COR-L47 (cell line): ENCODE measurements at places on chromosomes 5 and 9.

DNA sequence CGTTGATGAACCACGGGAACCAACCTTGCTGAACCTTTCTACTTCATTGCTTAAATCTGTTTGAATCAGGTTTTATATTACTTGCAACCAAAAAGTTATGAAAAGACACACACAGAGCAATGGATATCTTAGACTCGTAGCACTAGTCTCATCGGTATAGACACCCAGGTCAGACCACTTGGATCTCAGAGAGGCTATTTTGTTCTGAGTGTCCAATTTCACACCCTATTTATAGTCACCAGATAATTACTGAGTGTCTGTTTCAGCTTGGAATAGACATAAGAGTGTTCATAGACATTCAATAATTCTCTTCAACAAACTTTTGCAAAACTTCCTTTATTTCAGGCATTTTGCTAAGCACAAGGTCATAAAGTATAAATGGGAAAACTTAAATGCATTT, 145.4 kb upstream of the EGFLAM start:
- DNase-seq = no peak

DNA sequence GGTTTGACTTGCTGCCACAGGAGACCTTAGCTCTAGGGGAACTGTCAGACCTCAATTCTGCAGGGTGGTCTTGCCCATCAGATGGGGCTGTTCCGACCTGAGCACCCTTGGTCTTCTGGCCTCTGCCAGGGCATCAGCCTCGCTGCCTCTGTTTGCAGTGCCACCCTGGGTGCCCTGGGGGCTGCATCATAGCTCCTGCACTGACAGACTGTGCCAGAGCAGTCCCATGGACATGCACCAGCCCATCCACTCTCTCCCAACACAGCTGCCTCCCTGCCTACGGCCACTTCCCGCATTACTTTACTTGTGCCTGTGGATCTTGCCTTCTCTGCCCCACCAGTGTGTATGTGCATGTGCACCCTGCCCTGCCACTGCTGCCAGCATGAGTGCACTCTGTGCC, 884.7 kb upstream of the ARRDC3 start:
- DNase-seq = no peak

DNA sequence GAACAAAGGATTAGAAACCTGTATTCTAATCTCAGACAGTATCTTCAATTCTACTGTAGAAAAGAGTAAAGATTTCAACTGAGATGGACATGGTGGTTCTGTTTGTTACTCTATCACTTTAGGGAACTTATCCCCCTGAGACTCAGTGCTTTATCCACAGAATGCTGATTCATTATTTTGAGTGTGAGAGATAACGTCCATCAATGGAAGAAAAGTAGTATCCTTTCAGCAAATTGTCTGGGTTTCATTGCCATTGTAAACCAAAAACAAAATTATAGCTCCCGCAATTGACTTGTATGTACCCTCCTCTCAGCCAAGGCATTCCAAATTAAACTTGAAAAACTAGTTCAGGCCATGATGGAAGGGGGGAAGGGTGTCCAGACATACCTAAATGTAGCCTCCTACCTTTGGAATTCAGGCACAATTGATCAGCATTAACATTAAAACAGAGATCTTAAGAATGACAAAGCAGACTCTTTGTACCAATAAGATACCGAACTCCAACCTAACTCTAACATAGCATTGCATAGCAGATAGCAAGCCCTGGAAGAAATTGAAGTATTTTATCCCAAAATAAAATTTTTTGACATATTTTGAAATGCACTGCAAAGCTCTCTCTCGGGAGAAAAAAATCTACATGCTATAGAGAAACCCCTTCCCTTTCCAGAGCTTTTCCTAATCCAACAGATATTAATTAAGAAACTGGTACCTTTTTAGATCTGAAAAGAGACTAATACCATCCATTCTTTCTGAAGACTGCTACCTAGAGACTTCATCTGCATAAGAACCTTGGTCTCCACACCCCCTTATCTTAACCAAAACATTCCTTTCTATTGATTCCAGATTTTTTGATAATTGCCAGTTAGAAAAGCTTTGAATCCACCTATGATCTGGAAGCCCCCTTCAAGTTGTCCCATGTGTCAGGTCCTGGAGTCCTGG, 1055.7 kb downstream of the PTPRD start:
- DNase-seq = no peak

DNA sequence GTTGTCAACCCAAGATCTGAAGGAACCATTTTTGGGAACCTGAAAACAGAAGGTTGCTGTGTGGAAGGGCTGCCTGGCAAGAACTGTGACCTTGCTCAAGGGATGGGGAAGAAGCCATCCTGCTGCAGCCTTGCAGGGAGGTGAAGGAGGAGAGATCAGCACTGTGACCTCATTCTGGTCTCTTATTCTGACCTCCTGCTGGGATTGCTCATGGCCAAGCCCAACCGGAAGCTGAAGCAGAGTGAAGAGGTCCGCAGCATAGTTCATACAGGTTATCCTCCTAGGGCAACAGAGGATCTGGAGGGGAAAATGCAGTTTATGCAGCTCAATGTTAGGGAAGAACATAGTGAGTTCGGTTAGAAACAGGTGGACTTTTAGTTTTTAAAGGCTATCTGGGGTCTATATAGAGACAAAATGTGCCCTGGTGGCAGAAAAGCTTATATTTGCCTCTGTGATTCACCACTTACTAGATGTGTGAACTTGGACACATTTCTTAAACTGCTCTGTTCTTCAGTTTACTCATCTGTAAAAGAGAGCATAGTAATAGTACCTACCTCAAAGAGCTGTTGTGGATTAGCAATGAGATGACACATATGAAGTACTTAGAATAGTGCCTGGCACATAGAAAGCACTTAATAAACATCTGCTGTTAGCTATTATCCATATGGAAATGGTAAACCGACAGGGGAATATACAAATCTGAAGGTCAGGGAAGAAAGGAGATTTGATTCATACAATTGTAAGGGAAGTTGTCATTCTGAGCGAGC, 57.9 kb upstream of the BNC2 start:
- DNase-seq = no peak

GRCh38 chr9:93674580-93675335, 98.4 kb downstream of the PHF2 start:
- no peak for DNase-seq

DNA sequence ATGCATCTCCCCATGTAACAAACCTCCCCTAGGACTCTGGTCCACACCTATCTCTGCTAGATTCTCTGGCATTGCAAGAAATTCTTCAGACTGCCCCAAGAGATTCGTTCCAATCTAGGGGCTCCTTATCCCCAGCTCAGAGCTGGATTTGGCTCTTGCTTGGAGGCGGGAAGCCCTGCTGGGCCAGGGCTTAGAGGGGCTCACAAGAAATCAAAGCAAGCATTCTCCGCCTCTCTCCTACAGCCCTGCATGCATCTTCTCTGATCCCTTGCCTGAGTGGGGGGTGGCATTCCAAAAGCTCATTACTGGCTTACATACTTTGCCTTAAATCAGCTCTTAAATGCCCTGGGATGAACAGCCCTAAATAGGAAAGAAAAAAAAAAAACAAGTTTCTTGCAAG, 75.8 kb downstream of the KCNIP1 start:
- DNase-seq = no peak

GRCh38 chr9:106878934-106879333, 16.0 kb downstream of the ZNF462 start:
- DNase-seq = peak; percentile 84

DNA sequence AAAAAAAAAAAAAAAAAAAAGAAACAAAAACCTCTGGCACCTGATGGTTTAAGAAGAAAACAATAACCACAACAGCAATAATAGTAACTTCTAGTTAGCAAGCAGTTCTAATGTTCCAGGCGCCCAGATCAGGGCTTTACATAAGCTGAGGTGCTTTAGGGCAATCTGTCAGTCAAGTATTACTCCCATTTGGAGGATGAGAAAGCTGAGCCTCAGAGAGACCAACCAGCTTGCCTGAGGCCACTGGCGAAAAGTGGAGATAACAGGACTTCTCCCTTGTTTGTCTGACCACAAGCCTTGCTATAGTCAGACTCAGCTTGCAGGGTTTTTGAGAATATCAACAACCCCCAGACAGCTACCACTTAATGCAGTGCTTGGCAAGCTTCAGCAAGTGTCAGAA, 83.5 kb upstream of the BOD1 start:
- DNase-seq = no peak

- no peak for DNase-seq
Measured at GRCh38 chr9:111099199-111100008, 61.1 kb upstream of the LPAR1 start.

DNA sequence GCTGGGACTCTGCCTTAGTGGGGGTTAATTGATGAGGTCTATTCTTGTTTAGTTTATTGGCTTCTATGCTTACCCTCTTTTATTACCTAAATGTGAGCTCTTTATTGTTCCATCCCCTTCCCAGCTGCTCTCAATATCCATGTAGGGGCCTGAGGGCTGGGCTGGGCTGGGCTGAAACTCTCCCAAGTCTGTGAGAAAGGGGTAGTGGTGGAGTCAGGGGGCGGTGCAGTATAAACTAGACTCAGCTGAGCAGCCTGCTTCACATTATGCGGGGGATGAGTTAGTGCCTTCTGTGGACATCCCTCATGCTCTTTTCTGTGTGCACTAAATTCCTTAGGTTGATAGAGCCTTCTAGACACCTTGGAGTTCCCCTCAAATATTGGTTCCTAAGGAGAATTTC, 451.8 kb upstream of the PTGER4 start:
- no peak for DNase-seq

DNA sequence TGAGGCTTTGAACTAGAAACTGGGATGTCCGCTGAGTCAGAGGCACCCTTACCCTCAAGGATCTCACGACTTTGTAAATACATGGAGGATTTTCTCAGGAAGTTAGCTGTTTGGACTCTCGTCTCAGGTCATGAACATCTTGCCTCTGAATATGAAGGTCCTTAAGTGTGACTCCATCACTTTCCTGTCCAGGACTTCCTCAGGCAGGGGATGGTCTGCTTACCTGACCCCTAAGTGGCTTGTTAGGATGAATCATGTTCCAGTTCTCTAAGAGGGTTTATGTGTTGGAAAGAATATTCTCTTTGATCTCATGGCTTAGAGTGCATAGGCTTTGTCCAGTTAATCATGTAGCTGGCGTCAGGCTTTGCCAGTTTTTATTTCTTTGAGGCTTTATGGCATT, 511.7 kb upstream of the KLF4 start:
- DNase-seq = no peak

DNA sequence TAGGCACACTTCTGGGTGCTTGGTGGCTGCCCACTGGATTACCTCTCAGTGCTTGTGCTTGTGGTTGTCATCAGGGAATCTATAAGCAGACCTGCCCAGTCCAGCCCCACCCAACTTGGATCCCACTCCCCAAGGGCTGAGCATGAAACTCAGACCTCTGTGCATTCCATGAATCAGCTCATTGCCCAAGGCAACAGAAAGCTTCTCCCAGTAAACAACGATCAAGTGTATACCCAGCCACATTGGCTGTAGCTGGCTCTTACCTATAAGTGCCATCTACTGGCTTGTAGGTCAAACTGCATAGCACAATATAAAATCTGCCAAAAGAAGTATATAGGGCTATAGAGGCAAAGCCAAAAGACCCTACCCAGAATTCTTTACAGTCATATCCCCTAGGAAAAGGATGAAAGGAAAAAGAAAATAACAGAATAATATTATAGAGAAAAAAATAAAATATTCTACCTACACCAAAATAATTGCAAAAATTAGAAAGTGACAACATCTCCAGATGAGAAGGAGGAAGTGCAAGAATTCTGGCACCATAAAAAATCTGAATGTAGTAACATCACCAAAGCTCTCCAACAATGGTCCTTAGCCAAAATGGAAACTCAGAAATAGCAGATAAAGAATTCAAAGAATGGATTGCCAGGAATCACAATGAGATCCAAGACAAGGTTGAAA, 321.0 kb upstream of the TRPC7 start:
- peak; percentile 0 for DNase-seq

DNA sequence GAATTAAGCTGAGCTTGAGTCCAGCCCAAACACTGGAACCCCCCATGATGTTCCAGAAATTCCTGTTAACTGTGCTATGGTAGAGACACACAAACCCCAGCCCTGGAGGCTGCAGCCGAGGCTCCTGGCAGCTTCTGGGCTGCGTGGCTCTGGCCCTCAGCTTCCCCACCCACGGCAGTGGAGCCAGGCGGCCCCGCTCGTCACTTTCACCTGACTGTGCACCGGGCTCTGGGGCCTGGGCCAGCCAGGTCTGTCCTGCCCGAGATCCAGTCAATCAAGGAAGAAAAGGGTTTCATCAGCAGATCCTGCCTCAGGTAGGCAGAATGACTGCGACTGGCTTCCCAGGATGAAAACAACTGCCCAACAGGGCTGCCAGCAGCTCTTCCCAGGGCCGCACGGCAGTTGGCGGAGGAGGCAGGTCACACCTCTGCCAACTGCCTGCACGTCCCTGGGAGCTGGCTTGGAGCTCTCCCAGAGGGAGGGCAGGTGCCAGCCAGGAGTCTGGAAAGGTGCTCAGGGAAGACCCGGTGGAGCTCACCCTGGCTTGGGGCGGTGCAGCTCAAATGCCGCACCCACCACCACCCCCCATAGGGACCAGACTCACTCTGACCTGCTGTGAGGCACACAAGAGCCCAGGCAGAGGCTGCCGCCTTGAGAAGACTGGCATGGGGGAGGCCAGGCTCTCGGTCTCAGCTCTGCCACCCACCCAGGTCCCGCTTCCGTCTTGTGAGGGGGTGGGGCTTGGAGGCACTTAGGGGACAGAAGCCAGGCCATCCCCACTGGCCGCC, 20.7 kb downstream of the BRD3 start:
- DNase-seq = peak; percentile 53

GRCh38 chr9:123998970-123999621, 12.5 kb upstream of the LHX2 start:
- no peak for DNase-seq

DNA sequence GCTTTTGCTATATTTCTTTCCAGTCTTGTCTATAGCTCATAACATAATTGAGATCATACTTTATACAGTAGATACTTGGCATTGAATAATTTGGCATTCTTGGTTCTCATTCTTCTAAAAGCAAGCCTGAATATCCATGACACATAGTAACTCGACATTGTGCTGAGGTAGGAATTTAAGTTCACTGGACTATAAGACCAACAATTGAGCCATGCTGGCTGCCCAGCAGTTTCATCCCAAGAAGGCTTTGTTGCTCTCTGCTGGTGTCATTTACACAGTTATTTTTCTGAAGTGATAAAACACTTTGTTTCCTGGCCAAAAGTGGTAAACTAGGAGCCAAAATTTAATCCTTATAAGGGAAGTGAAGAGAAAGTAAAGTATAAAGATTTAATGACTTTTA, 192.0 kb downstream of the ADAMTSL1 start:
- no peak for DNase-seq

GRCh38 chr5:130402906-130403305, 498.6 kb downstream of the CHSY3 start:
- DNase-seq = no peak

DNA sequence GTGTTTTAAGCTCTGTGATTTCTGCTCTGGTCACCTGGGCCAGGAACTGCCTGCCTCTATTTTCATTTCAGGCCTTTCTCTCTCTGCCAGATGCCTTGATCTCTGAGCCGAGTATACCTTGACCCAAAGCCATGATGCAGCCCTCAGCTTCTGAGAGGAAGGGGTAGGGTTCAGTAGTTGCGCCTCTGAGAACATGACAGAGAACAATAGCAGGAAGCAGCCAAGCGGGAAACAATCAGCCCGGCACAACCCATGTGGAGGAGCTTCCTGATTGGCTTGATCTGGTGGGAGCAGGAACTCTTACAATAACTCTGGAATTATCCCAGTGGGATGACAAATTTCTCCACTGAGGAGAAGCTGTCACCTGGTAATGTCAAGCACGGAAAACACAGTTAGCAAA, 127.4 kb downstream of the PALM2AKAP2 start:
- peak; percentile 57 for DNase-seq

GRCh38 chr5:97888439-97888838, 705.4 kb upstream of the RIOK2 start:
- no peak for DNase-seq
